Sigmoid colon (tissue), 7 donors: ENCODE measurements at places on chromosomes 12 and 14. TPM values are rescaled to one million over a fixed set of nuclear protein-coding genes. Genes with fewer than 3 reads are reported as not detected.
A peak's percentile ranks its signal among the peaks of the same experiment; 100 is the strongest.

Gene LRRC10
- not detected for total RNA-seq

Gene LUM
- total RNA-seq = 85.2 TPM

Gene CIDEB
- total RNA-seq = 4.7 TPM

Gene IL23A
- not detected for total RNA-seq

Gene MYF6
- total RNA-seq = not detected

Gene FGF6
- total RNA-seq = not detected

Gene STYK1
- total RNA-seq = 0.16 TPM

Gene PAX9
- total RNA-seq = 1.1 TPM

GRCh38 chr12:94609917-94610443, 40.4 kb downstream of the TMCC3 start:
- no peak overlapping the region for H3K27ac ChIP-seq
- H3K4me1 ChIP-seq = no peaks in the 10 kb centered on the region
- H3K4me3 ChIP-seq = no peak overlapping the region
- no peaks in the 10 kb centered on the region for H3K36me3 ChIP-seq

- no peak overlapping the region for H3K4me3 ChIP-seq
- no peak for DNase-seq
- no peaks in the 10 kb centered on the region for H3K36me3 ChIP-seq
Measured at GRCh38 chr12:57046947-57047890, 2.7 kb downstream of the MYO1A start.

- no peak overlapping the region for H3K27ac ChIP-seq
- H3K36me3 ChIP-seq = no peaks in the 10 kb centered on the region
- H3K4me1 ChIP-seq = no peaks in the 10 kb centered on the region
Measured at GRCh38 chr12:23197266-23197665, 572.3 kb downstream of the ETNK1 start.

DNA sequence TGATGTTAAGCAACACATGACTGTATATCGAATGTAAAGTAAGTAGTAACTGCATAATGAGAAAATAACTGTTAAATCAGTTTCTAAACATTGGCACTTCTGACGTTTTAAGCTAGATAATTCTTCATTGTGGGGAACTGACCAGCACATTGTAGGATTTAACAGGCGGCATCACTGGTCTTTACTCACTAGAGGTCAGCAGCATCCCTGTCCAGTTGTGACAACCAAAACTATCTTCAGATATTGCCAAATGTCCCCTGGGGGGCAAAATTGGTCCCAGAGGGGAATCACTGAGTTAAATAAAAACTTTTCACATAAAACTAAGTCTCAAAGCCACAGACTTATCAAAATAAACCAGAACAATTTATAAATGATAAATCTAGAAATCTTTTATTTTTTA, 65.3 kb downstream of the BLTP3B start:
- no peaks in the 10 kb centered on the region for H3K4me1 ChIP-seq
- H3K27ac ChIP-seq = no peak overlapping the region
- H3K36me3 ChIP-seq = peaks cover 3% of the 10 kb centered on the region
- no peaks in the 10 kb centered on the region for H3K27me3 ChIP-seq
- DNase-seq = no peak

DNA sequence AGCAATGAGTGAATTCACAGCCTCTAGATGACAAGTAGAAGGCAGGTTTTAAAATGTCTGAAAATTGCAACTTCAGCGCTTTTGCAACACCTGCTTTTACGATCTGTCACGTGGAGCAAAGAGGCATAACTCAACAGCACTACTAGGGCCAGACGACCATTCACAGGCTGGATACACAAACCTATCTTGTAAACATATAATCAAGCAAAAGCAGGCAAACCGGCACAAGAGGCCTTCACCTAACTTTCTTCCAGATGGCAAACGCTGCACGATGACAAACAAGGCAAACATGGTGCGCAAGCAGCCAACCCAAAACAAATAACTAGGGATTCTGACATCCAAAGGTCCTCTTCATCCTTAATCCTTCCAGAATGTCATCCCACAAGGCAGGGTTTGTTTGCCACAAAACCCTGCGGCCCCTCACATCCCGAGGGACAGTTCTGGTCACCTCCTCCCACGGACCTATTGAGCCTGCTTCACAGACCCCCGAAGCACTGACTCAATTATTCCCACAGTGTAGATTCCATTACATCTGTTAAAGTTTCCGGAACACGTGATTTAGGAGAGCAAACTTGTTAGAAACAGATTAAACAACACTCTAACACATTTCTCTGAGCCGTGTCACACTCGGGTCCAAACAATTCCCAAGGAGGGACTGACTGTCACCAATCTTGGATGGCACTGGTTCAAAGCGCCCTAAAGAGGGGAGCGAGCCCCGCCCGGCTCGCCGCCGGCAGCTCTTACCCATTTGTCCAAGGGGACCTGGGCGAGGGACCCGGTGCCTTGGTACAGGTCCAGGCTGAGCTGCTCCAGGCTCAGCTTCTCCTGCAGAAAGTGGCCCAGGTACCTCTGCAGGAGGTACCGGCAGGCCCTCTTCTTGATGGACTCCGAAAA, 823 bp downstream of the ATG2B start:
- H3K27ac ChIP-seq = peak overlapping the region; percentile 98
- DNase-seq = no peak
- no peaks in the 10 kb centered on the region for H3K4me1 ChIP-seq

DNA sequence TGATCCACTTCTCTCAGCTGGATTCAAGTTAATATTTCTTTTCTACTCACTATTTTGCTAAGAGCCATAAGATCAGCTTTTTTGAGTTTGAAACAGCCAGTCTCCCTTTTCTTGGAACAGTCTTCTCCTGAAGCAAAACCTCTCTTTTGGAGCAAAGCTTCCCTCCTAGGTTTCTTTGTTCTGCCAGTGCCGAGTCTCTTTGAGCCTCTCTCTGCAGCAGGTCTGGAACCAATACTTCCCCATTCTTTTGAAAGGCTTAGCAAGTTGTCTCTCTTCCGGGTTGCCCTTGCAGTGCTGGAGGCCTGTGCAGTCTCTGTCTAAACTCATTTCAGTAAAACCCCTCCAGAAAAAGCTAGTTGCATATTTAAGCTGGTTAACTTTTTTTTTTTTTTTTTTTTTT, 454.8 kb downstream of the NOVA1 start:
- no peak overlapping the region for H3K27ac ChIP-seq
- DNase-seq = no peak
- H3K27me3 ChIP-seq = no peaks in the 10 kb centered on the region
- H3K4me1 ChIP-seq = no peaks in the 10 kb centered on the region
- H3K36me3 ChIP-seq = no peaks in the 10 kb centered on the region
- no peak overlapping the region for H3K4me3 ChIP-seq

GRCh38 chr14:49306152-49306751, 279.9 kb downstream of the RPS29 start:
- no peaks in the 10 kb centered on the region for H3K27me3 ChIP-seq
- H3K27ac ChIP-seq = no peak overlapping the region
- no peaks in the 10 kb centered on the region for H3K36me3 ChIP-seq
- DNase-seq = no peak

- no peaks in the 10 kb centered on the region for H3K27me3 ChIP-seq
- peak; percentile 81 for DNase-seq
- peak within 1 kb of the TSS; percentile 62 for H3K4me3 ChIP-seq
- peak within 1 kb of the TSS; percentile 58 for H3K27ac ChIP-seq
- H3K4me1 ChIP-seq = peaks cover 5% of the 10 kb centered on the region
Measured at GRCh38 chr12:48925304-48926011, at the start of gene FKBP11. FKBP11 (minus strand) TSS chr12:48925492; CDS start chr12:48925428, 64 bp downstream.

DNA sequence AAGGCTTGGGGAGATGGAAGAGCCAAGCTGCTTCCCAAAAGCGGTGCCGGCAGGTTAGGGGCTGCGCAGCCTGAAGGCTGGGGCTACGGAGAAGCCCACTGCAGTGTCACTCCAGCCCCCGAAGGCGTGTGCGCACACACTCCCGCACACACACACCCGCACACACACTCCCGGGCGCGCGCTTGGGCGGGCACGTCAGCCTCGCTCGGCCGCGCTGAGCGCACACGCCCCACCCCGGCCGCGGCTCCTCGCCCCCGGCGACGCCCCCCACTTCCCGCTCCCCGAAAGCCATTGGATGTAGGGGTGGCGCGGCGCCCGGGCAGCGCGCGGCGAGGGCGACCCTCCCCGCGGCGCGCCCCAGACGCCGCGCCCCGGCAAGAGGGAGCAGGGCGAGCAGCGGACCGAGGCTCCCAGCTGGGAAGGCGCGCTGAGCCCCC, at the start of gene KCNK10:
KCNK10 (minus strand) TSS at position 184 of the 437 bp plus-strand sequence. CDS start 471 bp downstream, outside the sequence.
- H3K36me3 ChIP-seq = no peaks in the 10 kb centered on the region
- H3K4me1 ChIP-seq = peaks cover 23% of the 10 kb centered on the region
- H3K27ac ChIP-seq = no peak within 1 kb of the TSS
- H3K27me3 ChIP-seq = peaks cover 14% of the 10 kb centered on the region
- no peak for DNase-seq

GRCh38 chr12:52670961-52671360, 9.2 kb downstream of the KRT1 start:
- H3K36me3 ChIP-seq = no peaks in the 10 kb centered on the region
- peaks cover 5% of the 10 kb centered on the region for H3K27me3 ChIP-seq
- H3K4me1 ChIP-seq = no peaks in the 10 kb centered on the region
- no peak overlapping the region for H3K27ac ChIP-seq
- DNase-seq = no peak

GRCh38 chr12:1630133-1630826, 1.2 kb downstream of the WNT5B start:
- peak overlapping the region; percentile 78 for H3K27ac ChIP-seq
- peak; percentile 82 for DNase-seq
- H3K4me3 ChIP-seq = peak overlapping the region; percentile 70
- H3K36me3 ChIP-seq = no peaks in the 10 kb centered on the region
- peaks cover 45% of the 10 kb centered on the region for H3K4me1 ChIP-seq
- no peaks in the 10 kb centered on the region for H3K27me3 ChIP-seq

DNA sequence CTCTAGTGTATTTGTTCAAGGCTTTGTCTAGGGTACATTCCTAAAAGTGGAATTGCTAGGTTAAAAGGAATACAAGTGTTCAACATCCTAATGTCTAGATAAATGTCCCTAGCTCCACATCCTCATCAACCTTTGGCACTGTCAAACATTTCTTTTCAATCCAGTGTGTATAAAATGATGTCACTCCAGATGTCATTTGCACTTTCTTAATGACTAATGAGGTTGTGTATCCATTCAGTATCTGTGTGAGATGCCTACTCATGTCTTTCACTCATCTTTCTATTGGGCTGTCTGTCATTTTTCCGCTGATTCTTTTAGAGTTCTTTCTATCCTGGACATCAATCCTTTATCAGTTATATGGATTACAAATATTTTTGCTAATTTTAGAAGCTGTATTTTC, 43.3 kb downstream of the ARMH4 start:
- no peaks in the 10 kb centered on the region for H3K27me3 ChIP-seq
- no peaks in the 10 kb centered on the region for H3K36me3 ChIP-seq
- DNase-seq = no peak
- H3K27ac ChIP-seq = no peak overlapping the region
- H3K4me3 ChIP-seq = no peak overlapping the region

- no peaks in the 10 kb centered on the region for H3K4me1 ChIP-seq
- H3K36me3 ChIP-seq = no peaks in the 10 kb centered on the region
- peak overlapping the region; percentile 28 for H3K4me3 ChIP-seq
Measured at GRCh38 chr12:32390572-32391219, 8.7 kb upstream of the FGD4 start.

- no peak overlapping the region for H3K4me3 ChIP-seq
- DNase-seq = no peak
- no peaks in the 10 kb centered on the region for H3K4me1 ChIP-seq
- H3K27ac ChIP-seq = no peak overlapping the region
- H3K36me3 ChIP-seq = no peaks in the 10 kb centered on the region
Measured at GRCh38 chr14:81743605-81744004, 210.0 kb upstream of the SEL1L start.

- no peak for DNase-seq
- peaks cover 5% of the 10 kb centered on the region for H3K4me1 ChIP-seq
- H3K27me3 ChIP-seq = no peaks in the 10 kb centered on the region
Measured at GRCh38 chr12:130339951-130340350, 2.3 kb downstream of the PIWIL1 start.

DNA sequence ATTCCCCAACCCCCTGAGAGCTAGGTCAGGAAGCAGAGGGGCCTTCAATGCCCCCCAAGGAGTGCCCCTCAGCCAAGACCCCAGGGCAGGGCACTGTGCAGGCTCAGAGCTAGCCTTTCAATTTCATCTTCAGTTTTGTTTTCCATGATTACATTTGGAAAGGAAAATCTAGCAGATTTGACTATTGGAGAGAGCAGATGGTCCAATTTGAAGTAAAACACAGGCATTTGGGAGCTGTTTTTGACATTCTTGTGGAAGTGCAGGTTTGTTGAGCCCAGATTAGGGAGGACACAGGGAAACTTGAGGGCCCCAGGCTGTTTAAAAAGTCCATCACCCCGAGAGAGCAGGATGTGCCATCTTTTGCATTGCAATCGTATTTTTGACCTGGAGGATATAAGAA, 58.6 kb upstream of the GPATCH2L start:
- H3K27ac ChIP-seq = no peak overlapping the region
- H3K4me3 ChIP-seq = no peak overlapping the region
- no peaks in the 10 kb centered on the region for H3K36me3 ChIP-seq
- no peaks in the 10 kb centered on the region for H3K27me3 ChIP-seq

DNA sequence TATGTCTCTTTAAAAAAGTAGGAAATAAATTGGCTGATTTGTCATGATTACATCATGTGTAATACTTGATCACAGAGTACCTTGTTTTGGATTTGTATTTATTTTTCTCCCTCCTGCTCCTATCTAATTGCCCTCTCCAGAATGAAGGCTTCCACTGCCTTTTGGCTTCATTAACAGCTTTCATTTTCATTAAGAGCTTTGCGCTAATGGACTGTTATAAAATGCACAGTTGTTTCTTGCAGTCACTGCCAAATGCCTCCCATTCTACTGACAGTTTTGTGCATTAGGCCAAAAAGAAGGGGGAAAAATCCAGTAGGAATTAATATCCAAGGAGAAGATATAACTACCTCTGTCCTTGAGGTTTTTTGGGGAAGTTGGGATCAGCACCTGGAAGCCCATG, 159.2 kb downstream of the NRXN3 start:
- no peaks in the 10 kb centered on the region for H3K36me3 ChIP-seq
- no peaks in the 10 kb centered on the region for H3K27me3 ChIP-seq
- DNase-seq = no peak
- no peak overlapping the region for H3K4me3 ChIP-seq

GRCh38 chr12:132121283-132121682, 22.8 kb downstream of the DDX51 start:
- no peak overlapping the region for H3K4me3 ChIP-seq
- no peaks in the 10 kb centered on the region for H3K4me1 ChIP-seq
- peaks cover 19% of the 10 kb centered on the region for H3K36me3 ChIP-seq
- H3K27ac ChIP-seq = no peak overlapping the region
- no peaks in the 10 kb centered on the region for H3K27me3 ChIP-seq
